ENCODE measurements at places on chromosomes 11 and 22.

DNA sequence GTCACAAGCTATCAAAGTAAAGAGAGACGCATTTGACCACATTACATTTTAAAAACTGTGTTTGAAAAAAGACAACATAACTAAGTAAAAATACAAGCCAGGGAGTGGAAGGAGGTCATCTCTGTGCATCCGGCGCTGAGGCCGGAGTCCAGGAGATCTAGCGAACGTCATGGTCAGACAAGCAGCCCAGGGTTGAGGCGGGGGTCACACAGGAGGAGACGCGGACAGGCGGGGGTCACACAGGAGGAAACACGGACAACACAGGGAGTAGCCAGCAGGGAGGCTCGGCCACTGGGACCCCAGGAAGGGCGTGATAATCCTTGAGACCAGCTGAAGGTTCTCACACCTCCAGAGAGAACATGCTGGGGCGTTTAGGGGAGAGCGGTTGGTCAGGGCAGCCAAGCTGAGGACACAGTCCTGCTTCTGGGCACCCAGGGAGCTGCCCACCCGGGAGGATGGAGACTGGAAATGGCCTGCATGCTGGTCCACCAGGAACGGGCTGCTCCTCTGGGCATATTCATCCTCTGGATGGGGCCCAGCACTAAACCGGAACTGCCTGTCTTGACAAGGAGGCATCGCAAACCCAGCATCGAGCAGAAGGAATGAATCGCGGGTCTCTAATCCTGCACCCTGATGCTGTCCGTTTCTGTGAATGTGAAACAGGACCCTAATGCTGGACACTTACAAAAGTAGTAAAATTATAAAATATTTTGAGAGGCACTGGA is 40.9 kb upstream of the MUC5AC start:
- DNase-seq: no peak

- DNase-seq: no peak
These were observed 1.4 kb downstream of the CHKB start for GRCh38 chr22:50581031-50581949.

DNA sequence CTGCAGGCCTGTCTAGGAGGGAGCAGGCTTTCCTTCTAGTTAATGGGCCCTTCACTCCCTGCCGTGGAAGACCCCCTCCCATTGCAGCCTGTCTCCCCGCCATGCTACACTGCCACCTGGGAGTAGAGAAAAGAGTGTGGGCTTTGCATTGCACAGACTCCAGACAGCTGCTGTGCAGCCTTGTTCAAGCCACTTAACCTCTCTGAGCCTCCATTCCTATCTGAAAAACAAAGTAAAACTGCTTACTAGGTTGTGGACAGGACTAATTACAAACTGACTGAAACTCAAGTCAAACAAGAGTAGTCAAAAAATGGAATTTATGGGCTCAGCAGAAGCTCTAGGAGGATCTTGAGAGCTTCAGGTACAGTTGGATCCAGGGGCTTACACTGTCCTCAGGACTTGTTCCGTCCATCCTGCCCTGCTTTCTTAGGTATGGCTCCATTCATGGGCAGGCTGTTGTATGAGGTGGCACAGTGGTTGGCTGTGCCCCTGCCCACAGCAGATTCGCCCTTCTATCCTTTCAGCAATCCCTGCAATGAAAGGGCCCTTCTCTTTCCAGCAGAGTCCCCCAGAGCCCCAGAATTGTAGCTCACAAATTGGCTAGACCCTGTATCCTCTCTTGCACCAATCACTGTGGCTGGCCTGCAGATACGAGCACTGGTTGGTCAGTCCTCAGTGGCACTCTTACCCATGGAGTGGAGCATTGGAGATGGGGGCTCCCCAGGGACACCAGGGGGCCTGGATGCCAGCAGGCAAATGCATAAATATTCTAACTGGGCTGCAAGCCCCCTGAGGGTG is 19.6 kb downstream of the PRDM11 start:
- no peak for DNase-seq

GRCh38 chr22:28299309-28299708 is 380.3 kb upstream of the PITPNB start:
- no peak for DNase-seq

- DNase-seq: no peak
These were observed 10.8 kb downstream of the CSF2RB start for GRCh38 chr22:36924151-36924698.

GRCh38 chr11:119347940-119348605 is 1.6 kb upstream of the MFRP start:
- no peak for DNase-seq

- no peak for DNase-seq
These were observed 44.0 kb downstream of the PARVA start for GRCh38 chr11:12421386-12421785.
